SK-N-MC (cell line): ENCODE measurements at places on chromosomes 6 and 20.

DNA sequence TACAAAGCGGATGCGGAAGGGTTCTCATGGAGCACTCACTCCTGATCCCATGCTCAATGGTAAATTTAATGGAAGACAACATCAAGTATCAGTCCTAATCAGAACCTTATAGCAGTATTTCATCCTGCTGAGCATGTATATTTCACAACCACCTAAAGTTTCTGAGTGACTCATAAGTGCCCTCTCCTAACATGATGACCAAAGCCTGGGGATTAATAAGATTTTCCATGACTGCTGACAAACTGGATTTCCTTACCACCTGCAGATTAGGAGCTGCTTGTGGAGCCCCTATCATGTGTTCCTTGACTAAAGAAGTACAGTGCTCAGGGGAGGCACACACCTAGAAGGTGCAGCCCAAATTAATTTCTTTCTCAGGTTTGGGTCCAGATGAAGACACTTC, 112.8 kb downstream of the INSM1 start:
- DNase-seq, result no peak

- DNase-seq, result no peak
Observed at GRCh38 chr6:30481211-30481964, 7.9 kb upstream of the HLA-E start.

- no peak for DNase-seq
Observed at GRCh38 chr6:496649-497048, 105.1 kb downstream of the IRF4 start.

GRCh38 chr6:156427345-156427744, 349.8 kb upstream of the ARID1B start:
- DNase-seq, result no peak

GRCh38 chr6:51007237-51007636, 188.6 kb downstream of the TFAP2B start:
- DNase-seq, result no peak

- DNase-seq, result no peak
Observed at GRCh38 chr6:34630040-34630439, 66.5 kb downstream of the ILRUN start.

- no peak for DNase-seq
Observed at GRCh38 chr6:117290173-117290846, 25.0 kb downstream of the VGLL2 start.

GRCh38 chr6:150482883-150483409, 114.1 kb downstream of the IYD start:
- no peak for DNase-seq

GRCh38 chr6:150692604-150693003, 92.9 kb downstream of the PLEKHG1 start:
- DNase-seq, result no peak

DNA sequence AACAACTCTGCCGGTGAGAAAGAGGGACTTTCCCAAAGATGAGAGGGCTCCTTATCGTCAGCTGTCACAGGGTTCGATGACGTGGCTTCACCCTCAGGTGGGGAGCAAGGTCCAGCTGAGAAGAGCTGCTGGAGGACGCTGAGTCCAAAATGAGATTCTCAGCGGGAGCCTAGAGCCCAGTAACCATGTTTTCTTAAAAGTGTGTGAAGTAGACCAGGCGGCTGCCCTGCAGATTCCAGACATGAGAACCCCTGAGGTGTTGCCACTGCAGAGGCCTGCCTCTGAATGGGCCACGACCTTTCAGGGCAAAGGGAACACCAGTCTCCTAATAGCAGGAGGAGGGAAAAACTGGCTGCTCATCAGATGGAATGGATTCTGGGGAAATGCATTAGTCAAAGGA, 375.1 kb downstream of the BTBD9 start:
- DNase-seq, result no peak

DNA sequence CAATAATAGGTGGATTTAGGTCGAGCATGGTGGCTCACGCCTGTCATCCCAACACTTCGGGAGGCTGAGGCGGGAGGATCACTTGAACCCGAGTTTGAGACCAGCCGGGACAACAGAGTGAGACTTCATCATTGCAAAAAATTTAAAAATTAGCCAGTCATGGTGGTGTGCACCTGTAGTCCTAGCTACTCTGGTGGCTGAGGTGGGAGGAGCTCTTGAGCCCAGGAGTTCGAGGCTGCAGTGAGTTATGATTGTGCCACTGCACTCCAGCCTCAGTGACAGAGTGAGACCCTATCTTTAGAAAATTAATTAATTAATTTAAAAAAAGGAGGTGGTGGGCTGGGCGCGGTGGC, 13.4 kb upstream of the C20orf203 start:
- no peak for DNase-seq

- no peak for DNase-seq
Observed at GRCh38 chr6:32903952-32904351, 36.9 kb downstream of the HLA-DMB start.

DNA sequence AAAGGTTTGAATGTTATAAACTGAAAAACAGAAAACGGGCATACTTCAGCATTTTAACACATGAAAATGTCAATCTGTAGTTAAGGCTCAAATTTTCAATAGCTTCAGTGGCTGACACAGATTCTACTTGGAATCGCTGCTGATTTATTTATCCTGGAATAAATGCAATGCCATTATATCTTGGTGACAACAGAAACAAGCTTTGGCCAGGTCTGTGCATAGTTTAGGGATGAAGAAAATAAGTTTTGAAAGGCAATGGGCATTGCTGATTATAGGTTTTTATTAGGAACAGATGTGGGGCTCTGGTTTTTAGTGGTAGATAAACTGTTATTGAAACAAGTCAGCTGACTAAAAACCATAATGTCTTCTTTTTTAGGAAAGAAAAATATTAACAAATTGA, 96.8 kb upstream of the SOX4 start:
- no peak for DNase-seq

DNA sequence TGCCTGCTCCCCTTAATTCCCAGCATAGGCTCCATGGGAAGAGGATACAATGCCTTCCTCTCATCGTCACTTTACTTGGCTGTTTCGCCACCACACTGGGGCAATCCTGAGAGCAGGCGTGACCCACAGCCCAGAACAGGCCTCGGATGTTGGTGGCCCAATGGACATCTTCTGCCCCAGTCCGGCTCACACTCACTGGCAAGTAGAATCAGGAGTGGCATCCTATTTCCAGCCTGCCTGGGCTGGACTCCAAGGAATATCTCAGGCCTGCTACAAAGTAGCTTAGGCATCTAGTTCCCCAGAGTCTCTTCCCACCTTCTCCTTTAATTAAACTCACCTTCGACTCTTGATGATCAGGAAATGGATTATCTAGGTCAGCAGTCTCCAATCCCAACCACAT, 110.5 kb downstream of the LRFN2 start:
- no peak for DNase-seq

DNA sequence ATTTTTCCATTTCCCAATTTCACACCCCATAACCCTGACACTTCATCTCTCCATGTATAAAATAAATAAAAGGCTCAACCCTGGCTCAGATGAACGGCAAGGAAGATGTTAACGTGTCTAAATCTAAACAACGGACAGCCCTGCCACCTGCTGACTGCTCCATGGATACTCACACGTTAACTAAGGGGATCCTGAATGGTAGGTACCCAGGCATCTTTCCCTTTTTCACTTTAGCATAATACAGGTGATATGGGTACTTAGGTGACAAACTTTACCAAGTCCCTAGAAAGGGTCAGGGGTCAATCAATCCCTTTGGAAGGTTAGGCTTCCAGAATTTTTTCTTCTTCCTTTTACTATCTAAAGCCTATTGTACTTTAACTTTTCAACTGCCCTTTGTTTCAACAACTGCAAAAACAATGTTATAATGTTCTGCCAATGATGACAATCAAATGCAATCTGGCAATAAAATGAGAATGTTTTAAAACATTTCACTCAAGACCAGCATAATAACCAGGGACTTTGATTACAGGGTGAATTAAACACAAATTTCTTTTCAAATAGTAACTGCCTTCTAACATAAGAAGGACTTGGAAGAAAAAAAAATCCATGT, 52.4 kb upstream of the IPCEF1 start:
- no peak for DNase-seq

GRCh38 chr6:137313928-137314855, 95.0 kb upstream of the IFNGR1 start:
- peak; percentile 53 for DNase-seq

DNA sequence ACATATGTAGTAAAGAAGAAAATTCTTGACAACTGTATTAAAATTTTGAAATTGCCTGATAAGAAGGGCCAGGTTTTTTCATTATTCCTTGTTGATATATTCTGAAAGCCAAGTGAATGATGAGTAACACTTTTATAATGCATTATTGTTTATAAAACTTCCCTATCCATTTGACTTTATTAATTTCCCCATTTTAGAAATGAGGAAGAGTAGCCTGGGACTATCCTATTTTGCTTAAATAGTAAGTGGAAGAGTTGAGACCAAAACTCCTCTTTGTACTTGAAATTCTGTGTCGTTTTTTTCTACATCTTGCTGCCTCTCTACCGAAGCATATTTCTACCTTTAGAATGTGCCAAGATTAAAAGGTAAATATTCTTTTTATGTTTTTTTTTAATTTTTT, 39.7 kb downstream of the TRMT11 start:
- no peak for DNase-seq

DNA sequence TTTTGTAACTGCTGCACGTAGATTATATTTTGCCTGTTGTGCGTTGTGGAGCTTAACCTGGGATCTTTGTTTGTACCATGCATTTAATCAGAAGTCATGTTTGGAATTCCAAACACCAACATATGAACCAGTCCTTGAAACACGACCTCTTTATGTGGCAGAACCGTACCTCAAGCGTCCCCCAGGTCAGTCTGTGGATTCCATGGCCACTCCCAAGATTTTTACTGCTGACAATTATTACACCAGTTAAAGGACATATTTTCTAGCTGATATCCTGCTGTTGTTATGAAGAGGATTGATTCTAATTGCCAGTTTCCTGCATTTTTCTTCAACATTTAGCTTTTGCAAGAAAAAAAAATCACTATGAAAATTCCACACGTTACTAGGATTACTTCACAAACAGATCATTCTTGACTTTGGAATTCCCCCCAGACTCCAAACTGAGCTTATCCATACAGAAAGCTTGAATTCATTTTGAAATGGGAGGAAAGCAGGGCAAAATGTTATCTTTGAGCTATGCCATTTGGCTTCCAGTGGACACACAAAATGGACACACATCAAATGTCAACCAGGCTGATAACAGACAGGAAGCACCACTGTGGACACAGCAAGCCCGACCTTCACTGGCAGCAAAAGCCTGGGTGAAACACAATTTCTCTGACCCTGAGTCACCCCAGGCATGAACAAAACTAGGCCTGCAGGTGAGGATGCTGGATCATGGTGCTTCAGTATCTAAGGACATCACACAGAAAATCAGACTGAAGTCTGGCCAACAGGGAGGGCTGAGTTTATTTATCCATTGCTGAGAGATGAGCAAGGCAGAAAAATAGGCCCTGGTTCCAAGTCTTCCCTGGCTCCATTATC, 542.9 kb upstream of the JAG1 start:
- DNase-seq, result no peak

GRCh38 chr6:82589509-82590206, 226.0 kb downstream of the TPBG start:
- DNase-seq, result no peak

GRCh38 chr6:154996841-154997311, 1.8 kb downstream of the TIAM2 start:
- DNase-seq, result no peak

DNA sequence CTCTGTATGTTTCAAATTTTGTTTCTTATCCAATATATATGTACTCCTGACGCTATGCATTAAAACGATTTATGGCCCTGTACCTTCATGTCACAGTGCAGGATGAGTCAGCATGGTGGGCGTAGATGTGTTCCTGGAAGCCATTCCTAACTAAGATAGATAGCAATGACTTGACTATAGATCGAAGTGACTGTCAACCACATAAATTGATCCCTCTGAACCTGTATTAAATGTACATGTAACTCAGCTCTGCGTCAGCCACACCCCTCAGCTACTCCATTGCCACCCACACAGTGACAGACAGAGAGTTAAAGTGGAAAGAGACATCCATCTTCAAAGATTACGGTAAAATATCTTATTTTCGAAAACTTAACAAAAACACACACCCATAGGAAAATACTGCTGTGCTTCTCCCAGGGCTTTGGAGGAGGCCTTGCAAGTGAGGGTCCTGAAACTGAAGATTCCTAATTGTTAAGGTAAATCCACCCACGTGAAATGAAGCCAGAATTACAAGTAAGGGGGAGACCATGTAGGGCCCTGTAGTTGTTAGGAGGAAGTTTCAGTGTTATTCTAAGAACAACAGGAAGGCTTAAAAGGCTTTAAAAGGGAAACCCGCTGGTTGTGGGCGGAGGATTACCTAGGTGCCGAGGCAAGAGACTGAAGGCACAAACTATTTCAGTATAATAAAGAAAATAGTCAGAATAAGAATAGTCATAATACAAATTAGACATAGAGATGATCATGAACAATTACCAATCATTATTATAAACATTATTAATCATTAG, 10.3 kb upstream of the RAD21L1 start:
- no peak for DNase-seq

DNA sequence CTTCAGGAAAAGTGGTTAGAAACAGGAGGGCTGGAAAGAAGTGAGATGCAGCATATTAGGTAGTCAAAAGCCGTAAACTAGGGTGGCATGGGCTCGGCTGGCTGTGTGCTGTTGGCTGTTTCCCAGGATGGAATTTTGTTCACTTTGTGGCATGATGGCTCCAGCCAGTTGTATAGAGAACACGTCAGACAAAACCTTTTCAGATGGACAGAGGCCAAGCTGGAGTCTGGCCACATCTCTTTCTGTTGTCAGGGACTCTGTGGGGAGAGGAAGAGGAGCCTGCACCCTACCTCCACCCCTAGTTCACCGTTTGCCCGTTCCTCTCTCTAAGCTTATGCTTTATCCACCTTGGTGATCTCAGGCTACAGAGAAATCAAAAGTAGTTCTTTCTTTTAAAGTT, 22.0 kb downstream of the C6orf89 start:
- DNase-seq, result no peak

DNA sequence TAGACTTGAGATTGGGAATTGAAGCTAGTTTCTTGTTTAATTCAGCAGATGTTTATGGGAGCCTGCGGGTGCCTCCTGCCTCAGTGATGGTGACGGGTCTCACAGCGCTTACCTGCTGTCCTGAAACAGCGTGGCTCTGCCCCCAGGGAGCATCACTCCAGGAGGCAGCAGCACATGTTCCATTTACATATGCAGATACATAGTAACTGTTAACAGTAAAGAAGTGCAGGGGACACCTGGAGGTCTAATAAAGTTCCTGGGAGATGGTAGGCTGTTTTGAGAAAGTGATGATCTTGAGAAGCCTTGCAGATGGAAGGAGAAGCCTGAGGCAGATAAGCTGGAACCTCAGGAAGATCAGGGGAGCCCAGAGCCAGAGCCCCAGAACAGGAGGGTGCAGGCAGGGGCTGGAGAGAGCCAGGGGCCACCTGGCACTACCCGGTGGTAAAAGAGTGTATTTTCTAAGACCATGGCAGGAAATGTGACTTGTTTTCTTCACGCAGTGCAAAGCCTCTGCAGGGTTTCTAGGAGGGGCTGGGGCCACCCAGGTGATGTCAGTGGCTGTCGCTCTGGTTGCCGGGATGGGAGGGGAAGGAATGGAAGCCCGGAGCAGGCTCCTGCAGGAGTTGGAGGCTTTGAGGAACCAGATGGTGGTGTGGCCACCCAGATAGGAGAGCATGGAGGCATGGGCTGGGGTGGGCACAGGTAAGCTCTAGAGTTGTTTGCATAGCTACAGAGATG, 24.2 kb upstream of the KIF25 start:
- no peak for DNase-seq

GRCh38 chr6:85468326-85468725, 18.4 kb downstream of the NT5E start:
- DNase-seq, result no peak
